ENCODE measurements at places on chromosomes 13 and 19. TPM values are rescaled to one million over a fixed set of nuclear protein-coding genes. Genes with fewer than 3 reads are reported as not detected.

The NOSIP gene
- 86.0 TPM for total RNA-seq

The KANK3 gene
- total RNA-seq: 0.41 TPM

The CLIP3 gene
- 1.4 TPM for total RNA-seq

The ZSCAN4 gene
- total RNA-seq: not detected

The MCEMP1 gene
- not detected for total RNA-seq

The PSG2 gene
- total RNA-seq: not detected

The CGB7 gene
- not detected for total RNA-seq

The PCDH20 gene
- not detected for total RNA-seq

All from activated T-cell treated with anti-CD3 and anti-CD28 coated beads, Interleukin-2, amount 50 U/mL, for 4 hours (primary cell).